ENCODE measurements at places on chromosomes 2 and 18.
A peak's percentile ranks its signal among the peaks of the same experiment; 100 is the strongest.

GRCh38 chr2:201467666-201468065 lies 16.1 kb downstream of the STRADB start:
- no peak for DNase-seq

GRCh38 chr2:17646081-17646554 lies 105.6 kb downstream of the VSNL1 start:
- DNase-seq = peak; percentile 55

GRCh38 chr2:85282914-85283313 lies 44.9 kb downstream of the TGOLN2 start:
- no peak for DNase-seq

DNA sequence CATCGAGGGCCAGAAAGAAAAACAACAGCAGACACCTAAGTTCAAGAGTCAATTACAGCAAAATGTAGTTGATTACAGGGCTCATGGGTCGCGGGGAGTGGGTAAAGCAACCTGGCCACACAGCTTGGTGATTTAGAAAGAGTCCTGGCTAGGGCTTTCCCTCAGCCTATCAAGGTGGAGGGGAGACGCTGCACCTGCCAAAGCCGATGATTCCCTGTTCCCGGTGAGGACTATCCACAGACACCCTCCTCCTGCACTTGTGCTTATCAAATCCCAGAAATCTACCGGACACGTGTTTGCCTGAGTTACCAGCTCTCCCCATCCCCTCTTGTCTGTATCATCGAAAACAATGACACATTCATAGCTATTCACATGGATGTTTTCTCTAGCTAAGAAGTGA lies 7.0 kb upstream of the SOX11 start:
- DNase-seq = no peak

DNA sequence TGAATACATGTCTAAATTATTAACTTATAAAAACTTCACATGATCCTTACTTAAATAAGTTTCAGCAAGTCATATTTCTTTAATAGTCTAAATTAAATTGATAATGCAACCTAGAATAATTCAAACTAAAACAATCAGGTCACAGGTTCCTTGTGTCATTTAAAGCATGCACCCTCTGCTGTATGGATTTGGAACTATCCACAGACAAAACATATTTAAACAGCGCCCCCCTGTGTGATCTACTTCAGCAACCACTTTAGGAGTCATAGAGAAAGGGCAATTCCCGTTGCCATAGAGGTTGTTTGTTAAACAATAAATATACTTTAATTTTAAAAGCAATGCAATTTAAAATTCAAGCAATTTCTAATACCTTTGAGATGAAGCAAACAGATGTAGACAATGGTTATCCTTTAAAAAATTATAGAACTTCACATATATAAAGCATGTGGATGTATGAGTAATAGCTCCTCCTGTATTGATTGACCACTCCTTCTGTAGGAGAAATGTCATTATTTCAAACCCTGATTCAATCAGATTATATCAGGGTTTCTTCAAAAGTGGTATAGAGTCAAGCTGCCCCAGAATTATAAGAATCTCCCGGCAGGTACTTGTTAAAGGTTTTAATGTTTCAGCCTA lies 21.2 kb downstream of the GRB14 start:
- DNase-seq = no peak
